ENCODE measurements at places on chromosomes 5 and 9. TPM values are rescaled to one million over a fixed set of nuclear protein-coding genes. Genes with fewer than 3 reads are reported as not detected.

GRCh38 chr5:138706655-138707480, 46.4 kb upstream of the CTNNA1 start:
- no peaks in the 10 kb centered on the region for H3K36me3 ChIP-seq
- H3K27ac ChIP-seq: no peak overlapping the region
- H3K4me3 ChIP-seq: no peak overlapping the region
- peak; percentile 73 for DNase-seq

GRCh38 chr9:81720450-81721086, 31.2 kb upstream of the TLE1 start:
- no peaks in the 10 kb centered on the region for H3K27me3 ChIP-seq
- H3K4me1 ChIP-seq: no peaks in the 10 kb centered on the region
- H3K4me3 ChIP-seq: no peak overlapping the region
- DNase-seq: no peak

DNA sequence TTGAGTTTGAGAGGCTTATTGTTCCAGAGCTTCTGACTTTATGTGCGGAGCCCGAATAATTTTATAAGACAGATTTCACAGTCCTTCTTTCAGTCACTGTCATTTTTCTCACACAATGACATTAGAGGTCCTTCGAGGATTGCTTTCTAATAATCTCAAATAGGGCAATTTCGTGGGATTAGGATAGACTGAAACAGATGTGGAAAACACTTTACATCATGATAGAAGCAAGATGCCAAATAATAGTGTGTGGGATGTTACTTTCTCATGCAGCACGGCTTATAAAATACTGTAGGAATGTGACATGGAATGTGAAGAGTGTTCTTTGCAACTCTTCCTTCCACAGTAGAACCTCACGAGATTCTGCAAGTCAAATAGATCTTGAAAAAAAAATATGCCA, 451.3 kb downstream of the SEMA5A start:
- no peak overlapping the region for H3K27ac ChIP-seq
- H3K36me3 ChIP-seq: no peaks in the 10 kb centered on the region
- DNase-seq: peak; percentile 39
- no peaks in the 10 kb centered on the region for H3K27me3 ChIP-seq
- H3K4me3 ChIP-seq: no peak overlapping the region
- H3K4me1 ChIP-seq: no peaks in the 10 kb centered on the region

DNA sequence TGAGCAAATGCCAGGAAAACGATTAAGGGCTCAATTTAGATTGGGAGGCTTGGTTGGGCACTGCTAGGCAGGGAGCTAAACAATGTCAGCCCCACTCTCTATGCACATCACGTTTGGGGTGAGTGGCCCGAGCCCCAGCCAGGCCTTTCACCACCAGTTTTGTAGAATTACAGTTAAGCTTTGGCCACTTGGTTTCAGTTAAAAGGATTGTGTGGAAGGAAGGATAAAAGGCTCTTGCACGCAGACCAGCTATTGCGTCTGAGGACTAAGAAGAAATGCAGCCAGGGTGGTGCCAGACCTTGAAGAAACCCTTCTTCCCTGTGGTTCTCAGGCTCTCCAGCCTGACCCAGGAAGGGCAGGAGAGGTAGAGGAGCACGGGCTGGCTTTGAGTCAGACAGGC, 125.3 kb upstream of the SLC44A1 start:
- H3K4me3 ChIP-seq: no peak overlapping the region
- H3K27me3 ChIP-seq: no peaks in the 10 kb centered on the region
- no peak for DNase-seq
- H3K36me3 ChIP-seq: no peaks in the 10 kb centered on the region

GRCh38 chr9:99368341-99369326, 146.6 kb downstream of the SEC61B start:
- H3K27ac ChIP-seq: peak overlapping the region; percentile 75
- DNase-seq: peak; percentile 95
- no peaks in the 10 kb centered on the region for H3K27me3 ChIP-seq

DNA sequence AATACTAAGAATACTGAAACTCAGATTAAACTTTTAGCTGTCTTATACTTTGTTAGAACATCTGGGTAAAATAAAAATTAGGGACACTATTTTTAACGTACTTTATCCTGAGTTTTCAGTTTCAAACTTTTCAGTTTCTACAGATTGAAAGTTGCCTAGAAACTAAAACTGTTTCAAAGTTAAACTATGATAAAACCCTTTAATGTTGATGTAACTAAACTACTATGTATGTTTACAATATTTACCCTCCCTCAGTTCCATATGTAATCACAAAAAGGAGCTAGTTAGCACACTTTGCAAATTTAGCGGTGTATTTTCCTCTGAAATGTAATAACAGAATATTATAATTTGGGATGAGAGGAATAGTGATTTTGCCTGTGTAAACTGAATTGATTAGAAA, 105.9 kb downstream of the MTREX start:
- no peak overlapping the region for H3K4me3 ChIP-seq
- H3K4me1 ChIP-seq: peaks cover 1% of the 10 kb centered on the region
- no peaks in the 10 kb centered on the region for H3K27me3 ChIP-seq

GRCh38 chr5:132294728-132295504, 722 bp downstream of the SLC22A4 start:
- peaks cover 4% of the 10 kb centered on the region for H3K4me1 ChIP-seq
- no peaks in the 10 kb centered on the region for H3K27me3 ChIP-seq
- DNase-seq: peak; percentile 63
- H3K4me3 ChIP-seq: peak overlapping the region; percentile 54
- H3K36me3 ChIP-seq: no peaks in the 10 kb centered on the region

DNA sequence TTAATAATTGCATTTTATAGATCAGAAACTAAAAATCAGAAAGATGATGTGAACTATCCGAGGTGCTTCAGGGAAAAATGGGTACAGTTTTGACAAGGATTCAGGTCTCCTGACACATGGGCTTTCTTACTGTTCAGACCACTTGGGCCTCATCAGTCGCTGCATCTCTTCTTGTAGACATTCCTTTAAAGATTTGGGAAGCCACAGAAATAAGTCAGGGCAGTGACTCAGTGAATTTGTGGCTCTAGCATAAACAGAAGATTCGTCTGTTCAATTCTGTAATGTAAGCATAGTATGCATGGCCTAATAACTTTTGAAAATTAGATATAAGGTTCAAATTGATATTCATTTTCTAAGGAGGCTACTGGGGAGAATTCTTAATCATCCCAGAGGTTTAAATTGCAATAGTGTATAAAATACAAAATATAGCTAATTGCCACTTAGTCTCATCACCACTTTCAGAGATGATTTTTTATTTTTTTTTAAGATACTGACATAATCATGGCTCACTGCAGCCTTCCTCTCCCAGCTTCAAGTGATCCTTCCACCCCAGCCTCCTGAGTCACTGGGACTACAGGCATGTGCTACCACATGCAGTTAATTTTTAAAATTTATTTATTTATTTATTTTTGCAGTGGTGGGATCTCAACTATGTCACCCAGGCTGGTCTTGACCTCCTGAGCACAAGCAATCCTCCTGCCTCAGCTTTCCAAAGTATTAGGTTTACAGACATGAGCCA, 48.9 kb downstream of the RASEF start:
- H3K27ac ChIP-seq: peak overlapping the region; percentile 28
- H3K4me1 ChIP-seq: peaks cover 9% of the 10 kb centered on the region
- DNase-seq: peak; percentile 96
- H3K36me3 ChIP-seq: no peaks in the 10 kb centered on the region

- H3K4me1 ChIP-seq: no peaks in the 10 kb centered on the region
- H3K27ac ChIP-seq: no peak overlapping the region
- no peak for DNase-seq
- H3K27me3 ChIP-seq: no peaks in the 10 kb centered on the region
- no peak overlapping the region for H3K4me3 ChIP-seq
- H3K36me3 ChIP-seq: no peaks in the 10 kb centered on the region
These were observed 211.2 kb downstream of the GADD45G start for GRCh38 chr9:89815903-89816573.

DNA sequence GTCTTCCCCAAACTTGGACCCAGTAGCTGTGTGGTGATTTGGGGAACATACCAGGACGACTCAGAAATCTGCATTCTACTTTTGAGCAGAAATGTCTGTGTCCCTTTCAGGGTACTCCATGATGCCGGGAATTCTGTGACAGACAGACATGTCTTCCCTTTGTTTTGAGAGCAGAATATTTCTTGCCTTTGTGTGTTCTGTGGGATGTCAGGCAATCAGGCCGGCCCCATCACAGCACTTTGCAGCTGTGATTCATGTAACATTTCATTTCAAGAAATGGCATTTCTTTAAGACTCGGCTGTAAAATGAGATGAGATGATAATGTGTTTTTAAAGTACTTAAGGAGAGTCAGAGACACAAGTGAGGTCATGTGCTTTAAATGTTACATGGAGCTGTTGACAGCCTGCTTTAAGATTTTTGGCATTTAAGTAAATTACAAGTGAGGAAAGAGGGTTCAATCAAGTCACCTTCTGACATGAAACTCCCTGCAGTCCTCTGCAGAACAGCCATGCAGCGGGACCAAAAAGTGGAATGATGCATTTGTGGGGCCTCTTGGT, 98.7 kb downstream of the SLC28A3 start:
- H3K27ac ChIP-seq: no peak overlapping the region
- no peaks in the 10 kb centered on the region for H3K27me3 ChIP-seq
- no peak overlapping the region for H3K4me3 ChIP-seq
- no peak for DNase-seq
- H3K4me1 ChIP-seq: no peaks in the 10 kb centered on the region
- H3K36me3 ChIP-seq: no peaks in the 10 kb centered on the region

DNA sequence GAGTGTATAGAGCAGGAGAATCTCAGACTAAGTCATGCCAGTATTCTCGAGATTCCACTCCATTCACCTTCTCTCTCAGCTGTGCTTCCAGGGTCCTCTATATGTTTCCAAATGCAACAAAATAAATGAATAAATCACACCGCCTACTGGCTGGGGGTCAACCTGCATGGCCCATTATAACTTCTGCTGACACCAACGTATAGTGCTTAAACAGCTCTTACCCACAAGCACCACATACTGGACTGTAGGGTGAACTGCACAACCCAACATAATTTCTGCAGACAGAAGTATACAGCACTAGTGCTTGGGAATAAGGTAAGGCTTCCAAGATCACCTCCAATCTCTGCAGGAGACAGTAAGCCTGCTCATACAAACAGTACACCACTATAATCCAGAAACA, 33.1 kb upstream of the HTR4 start:
- H3K36me3 ChIP-seq: no peaks in the 10 kb centered on the region
- peak; percentile 15 for DNase-seq
- no peaks in the 10 kb centered on the region for H3K27me3 ChIP-seq
- H3K4me1 ChIP-seq: no peaks in the 10 kb centered on the region
- H3K27ac ChIP-seq: no peak overlapping the region

DNA sequence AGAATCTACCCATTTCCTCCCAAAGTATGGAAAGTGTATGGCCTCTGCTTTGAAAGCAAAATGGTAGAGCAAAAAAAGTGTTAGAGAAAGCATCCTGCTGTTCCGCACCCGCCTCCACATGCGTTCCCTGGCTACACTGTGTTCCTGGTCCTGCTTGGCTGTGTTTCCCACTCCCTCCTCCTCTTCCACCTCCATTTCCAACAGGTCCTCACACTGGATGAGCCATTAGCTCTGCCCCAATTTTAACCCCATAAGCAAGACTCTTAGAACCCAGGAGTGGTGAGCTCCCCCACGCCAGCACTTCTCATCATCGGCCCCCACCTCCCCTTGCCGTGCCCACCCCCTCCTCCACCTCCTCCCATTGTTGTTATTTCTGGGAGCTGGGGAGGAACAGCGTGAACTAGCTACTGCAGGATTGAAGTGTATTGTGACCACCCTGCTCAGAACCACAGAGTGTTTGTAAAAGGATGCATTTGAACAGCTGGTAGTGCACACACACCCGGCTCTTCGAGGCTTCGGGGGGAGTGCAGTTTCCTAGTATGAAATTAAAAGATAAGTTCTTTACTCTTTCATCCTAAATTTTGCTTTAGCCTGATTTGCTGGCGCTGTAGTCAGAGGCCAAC, 120.0 kb downstream of the PDZD2 start:
- no peak for DNase-seq
- no peaks in the 10 kb centered on the region for H3K36me3 ChIP-seq
- H3K27ac ChIP-seq: no peak overlapping the region
- no peaks in the 10 kb centered on the region for H3K4me1 ChIP-seq

- no peak overlapping the region for H3K27ac ChIP-seq
- H3K4me3 ChIP-seq: no peak overlapping the region
- H3K36me3 ChIP-seq: no peaks in the 10 kb centered on the region
- H3K4me1 ChIP-seq: no peaks in the 10 kb centered on the region
- H3K27me3 ChIP-seq: no peaks in the 10 kb centered on the region
- no peak for DNase-seq
These were observed 51.1 kb downstream of the MAST4 start for GRCh38 chr5:66647146-66647856.

WHRN gene
- 0.16 TPM for polyA plus RNA-seq

FOXD4L3 gene
- polyA plus RNA-seq: not detected

PCDHGA5 gene
- polyA plus RNA-seq: 1.4 TPM

SLC22A4 gene
- polyA plus RNA-seq: 3.4 TPM

IL5 gene
- not detected for polyA plus RNA-seq
